ENCODE measurements at places on chromosomes 4 and X.

DNA sequence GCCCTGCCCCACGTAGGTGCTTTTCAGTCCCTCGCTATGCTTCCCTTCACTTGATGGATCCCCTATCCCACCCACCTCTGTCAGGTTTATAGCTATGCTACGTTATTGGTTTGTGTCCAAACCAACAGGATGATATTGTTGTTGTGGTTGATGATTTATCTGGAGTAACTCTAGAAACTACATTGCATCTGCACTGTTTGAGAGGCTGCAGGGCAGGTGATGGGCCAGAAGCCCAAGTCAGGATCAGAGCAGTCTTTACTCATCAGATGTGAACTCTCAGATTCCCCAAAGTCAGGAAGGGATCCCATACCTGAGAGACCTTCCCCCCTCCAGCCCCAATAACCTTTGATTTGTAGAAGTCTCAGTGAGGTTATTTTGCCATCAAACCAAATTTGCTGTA lies 34.7 kb downstream of the ARX start:
- DNase-seq: no peak

- DNase-seq: no peak
These were observed 1902.6 kb upstream of the AGA start for GRCh38 chr4:179344861-179345260.

GRCh38 chr4:170599894-170600293 lies 510.1 kb upstream of the AADAT start:
- no peak for DNase-seq

DNA sequence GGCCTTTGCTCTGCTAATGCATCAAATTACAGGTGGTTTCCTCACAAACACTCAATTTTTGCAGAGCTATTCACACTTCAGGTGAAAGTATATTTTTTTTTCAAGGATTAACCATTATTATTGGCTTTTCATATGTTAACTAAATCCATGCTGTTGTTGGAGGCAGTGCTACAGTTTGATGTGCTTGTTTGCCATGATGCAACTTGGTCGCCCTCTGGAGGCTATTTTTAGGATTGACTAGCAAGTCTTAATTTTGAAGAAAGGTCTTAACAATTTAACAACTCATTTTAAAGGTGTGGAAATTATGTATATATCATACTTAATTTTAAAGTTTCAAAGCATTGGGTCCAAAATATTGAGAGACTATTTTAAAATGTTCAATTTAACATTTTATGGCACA lies 168.8 kb upstream of the FAM47A start:
- DNase-seq: no peak

- no peak for DNase-seq
These were observed 53.1 kb upstream of the GIMD1 start for GRCh38 chr4:106421441-106422296.

DNA sequence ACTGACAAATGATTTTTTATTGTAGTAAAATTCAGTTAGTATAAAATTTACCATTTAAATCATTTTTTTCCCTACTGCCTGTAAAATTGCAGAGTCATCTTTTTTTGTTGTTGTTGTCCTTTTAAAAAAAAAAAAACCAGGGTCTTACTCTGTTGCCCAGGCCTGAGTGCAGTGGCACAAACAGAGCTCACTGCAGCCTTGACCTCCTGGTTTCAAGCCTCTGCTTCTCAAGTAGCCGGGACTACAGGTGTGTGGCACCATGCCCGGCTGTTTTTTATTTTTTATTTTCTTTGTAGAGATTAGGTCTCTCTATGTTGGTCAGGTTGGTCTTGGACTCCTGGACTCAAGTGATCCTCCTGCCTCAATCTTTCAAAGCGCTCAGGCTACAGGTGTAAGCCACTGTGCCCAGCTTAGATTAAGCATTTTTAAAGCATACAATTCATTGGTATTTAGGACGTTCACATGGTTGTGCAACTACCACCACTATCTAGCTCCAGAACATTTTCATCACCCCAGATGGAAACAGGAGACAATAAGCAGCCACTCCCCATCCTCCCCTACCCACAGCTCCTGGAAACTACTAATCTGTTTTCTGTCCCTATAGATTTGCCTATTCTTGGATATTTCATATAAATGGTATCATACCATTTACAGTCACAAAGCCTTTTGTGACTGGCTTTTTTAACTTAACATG lies 59.7 kb upstream of the PGRMC2 start:
- no peak for DNase-seq

- DNase-seq: no peak
These were observed 28.2 kb downstream of the DCAF12L2 start for GRCh38 chrX:126137899-126138298.

DNA sequence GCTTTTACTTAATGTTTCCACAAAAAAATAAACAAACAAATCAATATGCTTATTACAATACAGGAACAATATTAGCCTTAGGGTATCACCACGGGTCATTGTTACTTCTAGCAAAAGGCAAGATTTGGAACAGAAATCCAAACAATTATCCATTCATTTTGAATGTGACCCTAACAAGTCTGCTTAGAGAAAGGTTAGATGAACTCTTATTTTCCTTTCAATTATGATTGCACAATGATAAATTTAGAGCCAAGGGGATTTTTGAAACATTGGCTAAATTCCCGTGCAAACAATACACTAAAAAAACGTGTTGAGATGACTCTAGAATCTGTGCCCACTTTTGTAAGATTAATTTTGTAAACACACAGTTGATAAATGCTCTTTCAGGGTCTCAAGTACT lies 474.7 kb downstream of the PCDH7 start:
- DNase-seq: no peak

DNA sequence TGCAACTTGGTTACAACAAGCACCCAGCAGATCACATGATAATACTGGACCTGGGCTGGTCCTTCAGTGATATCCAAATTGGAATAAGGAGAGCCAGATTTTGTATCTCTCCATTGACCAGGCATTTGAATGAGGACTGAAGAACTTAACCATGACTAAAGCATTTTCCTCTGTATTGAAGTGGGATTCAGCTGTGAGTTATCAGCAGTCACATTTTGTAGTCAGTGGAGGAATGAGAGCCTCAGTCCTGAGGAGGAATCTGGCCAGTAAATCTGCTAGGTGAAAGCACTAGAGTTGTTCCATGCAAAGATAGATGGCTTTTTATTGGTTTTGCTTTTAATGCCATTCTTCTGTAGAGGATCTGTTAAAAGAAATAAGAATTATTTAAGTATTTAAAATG lies 1506.0 kb downstream of the PCDH7 start:
- DNase-seq: no peak

- DNase-seq: no peak
These were observed 390.7 kb downstream of the GBA3 start for GRCh38 chr4:23083391-23083790.

- DNase-seq: no peak
These were observed 54.9 kb downstream of the PGRMC2 start for GRCh38 chr4:128232719-128233118.

DNA sequence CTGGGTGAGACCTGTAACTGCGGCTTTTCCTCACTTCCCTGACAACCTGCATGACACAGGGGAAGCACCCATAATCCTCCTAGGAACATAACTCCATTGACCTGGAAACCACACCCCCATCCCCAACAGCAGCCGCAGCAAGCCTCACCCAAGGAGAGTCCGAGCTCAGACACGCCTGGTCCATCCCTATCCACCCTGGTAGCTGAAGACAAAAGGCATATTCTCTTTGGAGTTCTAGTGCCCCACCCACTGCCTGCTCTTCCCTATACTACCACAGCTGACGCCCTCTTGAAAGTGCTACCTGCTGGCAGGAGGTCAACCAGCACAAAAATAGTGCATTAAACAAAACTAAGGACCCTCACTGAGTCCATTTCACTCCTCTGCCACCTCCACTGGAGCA lies 1080.9 kb upstream of the IGFBP7 start:
- no peak for DNase-seq
